ENCODE measurements at places on chromosomes 2 and 18.

DNA sequence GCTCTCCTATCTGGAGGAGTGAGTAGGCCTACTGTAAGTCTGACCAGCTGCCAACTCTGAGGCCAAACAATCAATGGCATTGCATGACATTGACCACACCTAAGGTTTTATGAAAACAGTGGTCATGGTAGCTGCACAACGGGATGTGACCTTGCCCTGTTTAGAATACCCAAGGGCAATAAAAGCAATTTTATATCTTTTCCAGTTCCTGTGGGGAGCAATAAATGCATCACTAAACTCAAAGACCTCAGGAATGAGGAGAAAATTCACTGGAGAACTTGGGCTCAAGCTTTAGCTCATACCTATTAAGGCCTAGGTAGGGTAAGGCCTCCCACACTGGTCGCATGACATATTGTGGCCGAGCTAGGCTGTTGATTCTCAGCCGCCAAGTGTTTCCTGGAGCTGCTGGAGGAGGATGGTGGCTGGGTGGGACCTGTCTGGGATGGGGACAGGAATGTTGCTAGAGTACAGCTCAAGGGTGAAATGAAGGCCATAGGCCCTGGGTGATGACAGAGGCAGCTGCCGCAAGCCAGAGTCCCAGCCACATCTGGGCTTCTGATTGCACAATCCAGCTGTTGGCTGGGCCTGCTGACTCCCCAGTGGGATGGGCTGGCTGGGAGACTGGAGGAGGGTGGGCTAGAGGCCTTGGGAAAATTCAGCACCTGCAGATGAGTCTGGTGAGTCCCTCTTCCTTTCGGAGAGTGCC lies 313.7 kb downstream of the CYP26B1 start:
- no peak for DNase-seq

- DNase-seq = no peak
Observed at GRCh38 chr18:77433076-77433475, 183.4 kb downstream of the GALR1 start.

- DNase-seq = no peak
Observed at GRCh38 chr18:58336605-58337004, 292.3 kb downstream of the ALPK2 start.

DNA sequence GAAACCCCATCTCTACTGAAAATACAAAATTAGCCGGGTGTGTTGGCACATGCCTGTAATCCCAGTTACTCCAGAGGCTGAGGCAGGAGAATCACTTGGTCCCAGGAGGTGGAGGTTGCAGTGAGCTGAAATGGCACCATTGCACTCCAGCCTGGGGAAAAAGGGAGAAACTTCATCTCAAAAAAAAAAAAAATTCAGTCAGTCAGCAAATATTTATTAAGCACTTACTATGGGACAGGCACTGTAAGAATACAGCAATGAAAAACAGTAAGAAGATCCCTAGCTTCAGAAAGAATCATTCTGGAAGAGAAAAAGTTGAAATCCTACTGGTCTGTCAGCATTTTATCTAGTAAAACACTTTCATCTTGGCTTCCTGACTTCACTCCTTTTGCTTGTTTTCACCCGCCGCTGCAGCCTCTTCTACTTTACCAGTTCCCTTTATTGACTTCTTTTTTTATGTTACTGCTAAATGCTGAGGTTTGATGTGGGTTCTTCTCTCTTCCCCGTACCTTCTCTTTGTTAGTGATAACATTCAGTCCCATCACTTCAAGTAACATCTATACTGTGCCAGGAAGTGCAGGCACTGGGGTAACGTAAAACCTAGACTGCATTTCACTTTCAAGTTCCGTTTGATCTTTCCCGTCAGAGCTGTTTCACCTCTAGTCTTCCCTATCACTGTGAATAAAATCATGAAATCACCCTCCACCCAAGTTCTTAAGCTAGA lies 10.8 kb upstream of the TAF4B start:
- no peak for DNase-seq

GRCh38 chr2:201697899-201698298 lies 545 bp downstream of the MPP4 start:
- no peak for DNase-seq

DNA sequence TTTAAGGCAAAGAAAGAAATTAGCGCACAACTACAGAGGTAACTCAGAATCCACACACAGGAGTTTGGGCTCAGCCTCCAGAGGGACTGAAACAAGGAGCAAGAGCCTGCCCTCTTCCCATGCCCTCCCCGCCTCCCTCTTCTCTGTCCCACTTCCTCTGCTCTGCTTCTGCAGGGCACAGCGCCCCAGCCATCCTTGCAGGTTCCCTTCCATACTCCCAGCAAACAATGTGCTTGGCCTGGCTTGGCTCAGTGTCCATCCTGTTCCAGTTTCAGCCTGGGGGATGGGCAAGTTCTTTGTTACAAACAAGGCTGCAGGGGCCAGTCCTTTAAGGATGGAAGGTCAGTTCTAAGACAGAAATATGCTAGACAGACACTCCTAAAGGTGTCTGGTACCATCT lies 133.5 kb downstream of the CDH20 start:
- peak; percentile 35 for DNase-seq

- no peak for DNase-seq
Observed at GRCh38 chr2:175450029-175450760, 268.7 kb upstream of the ATP5MC3 start.

DNA sequence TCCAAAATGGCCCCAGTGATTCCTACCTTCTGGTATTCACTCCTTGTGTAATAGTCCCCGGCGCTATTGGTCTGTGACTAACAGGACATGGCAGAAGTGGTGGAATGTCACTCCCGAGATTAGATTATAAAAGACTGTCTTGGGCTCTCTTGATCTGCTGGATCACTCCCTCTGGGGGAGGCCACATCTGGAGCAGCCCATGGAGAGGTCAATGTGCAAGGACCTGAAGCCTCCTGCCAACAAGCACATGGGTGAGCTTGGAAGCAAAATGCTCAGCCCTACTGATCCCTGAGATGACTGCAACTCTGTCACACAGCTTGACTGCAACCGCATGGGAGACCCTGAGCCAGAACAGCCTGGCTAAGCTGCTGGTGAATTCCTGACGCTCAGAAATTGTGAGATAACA lies 94.3 kb upstream of the GLI2 start:
- no peak for DNase-seq

DNA sequence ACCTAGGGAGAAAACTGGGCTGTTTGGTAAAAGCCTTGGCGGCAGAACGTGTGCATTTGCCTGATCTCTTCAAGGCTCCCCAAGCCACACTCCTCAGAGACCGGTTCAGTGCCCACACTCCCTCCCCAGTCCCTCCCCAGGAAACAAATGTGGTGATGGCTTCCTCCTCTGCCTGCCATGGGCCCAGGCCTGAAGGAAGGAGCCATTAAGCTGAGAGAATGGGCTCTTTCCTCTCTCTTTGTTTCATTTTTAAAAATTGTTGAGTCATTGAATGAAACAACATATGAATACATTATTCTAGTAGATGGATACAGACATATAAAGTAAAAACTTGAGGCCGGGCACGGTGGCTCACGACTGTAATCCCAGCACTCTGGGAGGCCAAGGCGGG lies 50.6 kb upstream of the YWHAQ start:
- DNase-seq = no peak

GRCh38 chr2:42132966-42133641 lies 36.0 kb upstream of the EML4 start:
- peak; percentile 46 for DNase-seq

- peak; percentile 52 for DNase-seq
Observed at GRCh38 chr2:26088038-26088643, 54.3 kb downstream of the RAB10 start.

GRCh38 chr2:213315168-213315876 lies 31.1 kb downstream of the SPAG16 start:
- DNase-seq = no peak

DNA sequence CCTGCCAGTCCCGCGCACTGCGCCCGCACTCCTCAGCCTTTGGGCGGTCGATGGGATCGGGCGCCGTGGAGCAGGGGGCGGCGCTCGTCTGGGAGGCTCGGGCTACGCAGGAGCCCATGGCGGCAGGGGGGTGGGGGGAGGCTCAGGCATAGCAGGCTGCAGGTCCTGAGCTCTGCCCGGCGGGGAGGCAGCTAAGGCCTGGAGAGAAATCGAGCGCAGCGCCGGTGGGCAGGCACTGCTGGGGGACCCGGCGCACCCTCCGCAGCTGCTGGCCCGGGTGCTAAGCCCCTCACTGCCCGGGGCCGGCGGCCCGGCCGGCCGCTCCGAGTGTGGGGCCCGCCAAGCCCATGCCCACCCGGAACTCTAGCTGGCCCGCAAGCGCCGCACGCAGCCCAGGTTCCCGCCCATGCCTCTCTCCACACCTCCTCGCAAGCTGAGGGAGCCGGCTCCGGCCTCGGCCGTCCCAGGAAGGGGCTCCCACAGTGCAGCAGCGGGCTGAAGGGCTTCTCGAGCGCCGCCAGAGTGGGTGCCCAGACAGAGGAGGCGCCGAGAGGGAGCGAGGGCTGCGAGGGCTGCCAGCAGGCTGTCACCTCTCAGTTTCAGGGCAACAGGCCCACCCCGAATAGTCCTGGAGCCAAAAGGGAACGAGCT lies 74.1 kb downstream of the PSMG2 start:
- DNase-seq = no peak

- no peak for DNase-seq
Observed at GRCh38 chr2:86542814-86543213, 20.4 kb downstream of the CHMP3 start.

GRCh38 chr18:37188016-37188791 lies 359.3 kb downstream of the KIAA1328 start:
- DNase-seq = no peak

GRCh38 chr2:47666332-47666731 lies 116.6 kb upstream of the MSH6 start:
- DNase-seq = no peak

DNA sequence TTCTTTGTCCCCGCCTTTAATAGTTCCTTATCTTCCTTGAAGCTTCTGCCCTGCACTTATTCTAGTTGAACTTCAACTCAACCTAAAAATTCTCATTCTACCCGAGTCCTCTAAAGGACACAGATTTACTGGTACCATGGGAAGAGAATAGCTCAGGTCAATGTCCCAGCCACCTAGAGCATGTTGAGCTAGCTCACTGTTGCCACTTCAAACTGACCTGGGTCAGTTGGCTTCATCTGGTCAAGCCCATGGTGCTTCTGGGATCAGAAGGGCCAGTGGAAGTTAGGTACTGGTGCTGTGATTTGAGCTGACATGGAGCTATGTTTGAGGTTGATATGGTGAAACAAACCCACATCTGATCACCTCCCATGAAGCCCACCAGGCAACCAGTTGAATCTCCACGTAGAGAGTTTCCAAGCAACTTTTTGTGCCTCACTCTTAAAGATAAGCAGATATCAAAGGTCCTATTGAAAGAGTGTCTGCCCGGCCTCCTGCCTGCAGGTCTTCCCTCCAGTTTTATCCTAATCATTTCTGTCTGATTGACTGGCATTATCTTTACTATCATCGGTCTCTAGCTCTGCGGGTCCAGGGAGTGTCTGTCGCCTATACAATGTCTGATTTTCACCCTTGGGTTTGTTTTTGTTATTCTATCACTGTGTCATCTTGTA lies 17.2 kb downstream of the GREB1 start:
- DNase-seq = no peak

DNA sequence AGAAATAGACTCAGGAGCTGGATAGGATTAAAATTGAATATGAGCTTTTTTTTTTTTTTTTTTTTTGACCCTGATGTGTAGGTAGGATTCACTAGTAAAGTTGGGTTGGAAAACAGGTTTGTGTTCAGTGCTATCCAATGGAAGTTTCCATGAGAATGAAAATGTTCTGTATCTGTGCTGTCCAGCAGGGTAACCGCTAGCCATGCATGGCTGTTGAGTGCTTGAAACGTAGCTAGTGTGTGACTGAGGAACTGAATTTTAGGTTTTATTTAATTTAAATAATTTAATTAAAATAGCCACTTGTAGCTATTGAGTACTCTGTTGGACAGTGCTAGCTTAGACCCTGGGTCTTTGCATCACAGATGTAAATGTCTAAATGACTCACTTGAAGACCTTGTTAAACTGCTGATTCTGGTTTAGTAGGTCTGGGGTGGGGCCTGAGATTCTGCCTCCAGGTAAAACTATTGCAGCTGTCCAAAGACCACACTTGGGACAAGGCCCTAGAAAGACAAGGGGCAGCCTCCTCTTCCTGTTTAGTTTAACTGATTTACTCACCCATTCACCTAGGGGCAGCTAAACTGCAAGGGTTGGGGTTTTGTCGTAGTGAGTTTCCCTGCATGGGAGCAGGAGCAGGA lies 84.7 kb upstream of the STON1 start:
- no peak for DNase-seq

DNA sequence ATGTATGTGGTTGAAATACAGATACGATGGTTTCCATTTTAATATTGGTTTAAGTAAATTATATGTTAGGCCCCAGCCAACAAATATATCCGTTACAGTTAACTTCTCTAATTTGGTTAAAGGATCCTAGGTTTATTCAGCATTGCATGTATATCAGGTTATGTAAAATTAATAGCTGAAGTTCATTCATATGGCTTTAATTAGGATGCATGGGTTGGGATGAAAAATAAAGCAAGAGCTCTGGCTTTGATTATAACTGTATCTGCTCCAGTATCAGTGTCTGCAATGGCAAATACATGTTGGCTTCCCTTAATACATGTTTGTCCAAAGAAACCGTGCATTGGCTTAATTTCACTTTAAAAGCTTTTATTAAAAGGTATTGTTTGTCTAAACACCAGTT lies 435.7 kb upstream of the SETBP1 start:
- DNase-seq = no peak

GRCh38 chr2:112345030-112346027 lies 69.9 kb downstream of the ZC3H6 start:
- no peak for DNase-seq

- peak; percentile 46 for DNase-seq
Observed at GRCh38 chr2:136000502-136000901, 15.1 kb upstream of the DARS1 start.

GRCh38 chr2:219611866-219612576 lies 14.4 kb downstream of the STK11IP start:
- no peak for DNase-seq

GRCh38 chr2:53985646-53986045 lies 14.9 kb upstream of the PSME4 start:
- DNase-seq = no peak

GRCh38 chr18:3747176-3747973 lies 297.4 kb downstream of the TGIF1 start:
- no peak for DNase-seq

DNA sequence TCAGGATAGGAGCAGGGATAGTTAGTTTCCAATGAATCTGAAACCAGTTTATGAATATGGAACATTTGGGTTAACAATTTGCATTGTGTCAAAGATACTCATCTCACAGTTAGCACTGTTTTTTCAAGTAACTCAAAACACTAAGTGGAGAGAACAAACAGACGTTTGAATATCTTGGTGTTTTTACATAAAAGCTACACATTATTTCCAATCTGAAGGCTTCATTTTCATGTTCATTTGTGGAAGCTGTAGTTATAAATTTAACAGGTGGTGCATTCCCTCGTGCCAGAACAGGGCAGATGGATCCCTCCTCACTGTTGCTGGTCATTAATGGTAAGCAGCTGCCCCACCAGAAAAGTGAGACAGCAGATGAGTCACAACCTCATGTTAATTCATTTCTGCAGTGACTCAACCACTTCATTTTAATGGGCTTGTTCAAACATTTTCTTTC lies 286.9 kb downstream of the TMX3 start:
- peak; percentile 52 for DNase-seq

Data from globus pallidus (tissue), 1 donor.